Kidney (tissue), 22 donors: ENCODE measurements at places on chromosomes 12 and 14. TPM values are rescaled to one million over a fixed set of nuclear protein-coding genes. Genes with fewer than 3 reads are reported as not detected.

Gene LPAR5
- polyA plus RNA-seq, result 0.97 TPM

Gene SLC10A1
- not detected for polyA plus RNA-seq

Gene TOX4
- 31.0 TPM for polyA plus RNA-seq

Gene HOXC4
- 13.9 TPM for polyA plus RNA-seq

Gene BDKRB1
- 1.5 TPM for polyA plus RNA-seq

Gene ARHGAP9
- polyA plus RNA-seq, result 3.8 TPM

Gene PLD4
- not detected for polyA plus RNA-seq

Gene PRIMA1
- polyA plus RNA-seq, result 1.0 TPM

Gene AHNAK2
- polyA plus RNA-seq, result 1.1 TPM

Gene TRPV4
- 24.5 TPM for polyA plus RNA-seq

Gene MSI1
- 0.80 TPM for polyA plus RNA-seq

Gene GPX2
- 60.0 TPM for polyA plus RNA-seq

Gene SIVA1
- 124 TPM for polyA plus RNA-seq

Gene CPNE8
- polyA plus RNA-seq, result 8.8 TPM

Gene MYH7
- 1.6 TPM for polyA plus RNA-seq

Gene CLBA1
- 13.2 TPM for polyA plus RNA-seq

Gene RASAL1
- 23.5 TPM for polyA plus RNA-seq

Gene SNAPC1
- 4.4 TPM for polyA plus RNA-seq

Gene ACRBP
- 2.1 TPM for polyA plus RNA-seq

Gene ASCL1
- not detected for polyA plus RNA-seq

Gene CDKN3
- 2.1 TPM for polyA plus RNA-seq

Gene HOXC13
- polyA plus RNA-seq, result not detected

Gene MAP3K9
- 1.0 TPM for polyA plus RNA-seq

Gene PTPRQ
- 3.1 TPM for polyA plus RNA-seq

Gene NEUROD4
- polyA plus RNA-seq, result not detected
